ENCODE measurements at places on chromosomes 5 and 9.

GRCh38 chr5:9140711-9141110 lies 405.2 kb downstream of the SEMA5A start:
- no peak for DNase-seq

GRCh38 chr5:142141463-142141862 lies 32.9 kb downstream of the NDFIP1 start:
- DNase-seq, result no peak

- no peak for DNase-seq
Observed at GRCh38 chr5:173328844-173329490, 753 bp upstream of the STC2 start.

DNA sequence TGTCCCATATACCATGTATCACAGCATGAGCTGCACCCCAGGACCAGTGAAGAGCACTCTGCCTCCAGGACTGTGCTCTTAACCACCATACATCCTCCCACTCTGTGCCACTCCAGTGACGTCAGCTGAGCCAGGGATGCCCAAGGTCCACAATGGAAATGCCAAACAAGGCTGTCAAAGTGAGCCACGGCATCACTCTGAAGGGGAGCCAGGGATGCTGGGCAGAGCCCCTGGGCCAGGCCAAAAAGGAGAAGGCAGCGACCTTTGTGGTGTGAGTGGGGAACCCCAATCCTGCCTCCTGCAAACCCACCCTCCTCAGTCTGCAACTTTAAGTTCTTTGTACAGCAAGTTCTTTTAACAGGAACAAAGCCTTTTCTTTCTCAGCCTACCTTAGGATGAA lies 242.7 kb downstream of the SYK start:
- DNase-seq, result no peak

DNA sequence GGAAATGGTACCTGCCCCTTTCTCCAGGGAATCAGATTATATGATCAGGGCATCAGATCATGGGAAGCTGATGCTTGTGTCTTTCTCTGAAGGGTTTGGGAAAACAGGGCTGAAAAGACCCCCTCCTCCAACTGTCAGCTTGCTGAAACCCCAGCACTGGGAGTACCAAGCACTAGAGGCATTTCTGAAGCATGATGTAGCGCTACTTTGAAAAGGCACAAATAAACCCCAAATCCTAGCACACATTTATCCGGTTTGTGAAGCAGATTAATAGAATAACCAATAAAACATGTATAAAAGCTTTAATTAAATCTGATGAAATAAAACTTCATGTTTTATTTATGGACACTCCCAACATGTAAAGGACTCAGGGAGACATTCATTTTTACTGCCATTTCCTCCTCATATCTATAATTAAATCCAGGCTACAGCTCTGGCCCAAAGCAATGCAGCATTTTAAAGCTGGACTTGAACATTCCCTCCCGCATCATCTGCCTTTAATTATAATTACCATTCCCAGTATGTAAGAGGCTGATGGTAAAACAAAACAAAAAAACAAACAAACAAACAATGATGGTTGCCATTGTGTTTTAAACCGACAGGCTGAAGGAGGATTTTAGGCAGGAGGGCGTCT lies 298.2 kb upstream of the RFX3 start:
- DNase-seq, result no peak

GRCh38 chr5:45694255-45694814 lies 1.8 kb downstream of the HCN1 start:
- no peak for DNase-seq

DNA sequence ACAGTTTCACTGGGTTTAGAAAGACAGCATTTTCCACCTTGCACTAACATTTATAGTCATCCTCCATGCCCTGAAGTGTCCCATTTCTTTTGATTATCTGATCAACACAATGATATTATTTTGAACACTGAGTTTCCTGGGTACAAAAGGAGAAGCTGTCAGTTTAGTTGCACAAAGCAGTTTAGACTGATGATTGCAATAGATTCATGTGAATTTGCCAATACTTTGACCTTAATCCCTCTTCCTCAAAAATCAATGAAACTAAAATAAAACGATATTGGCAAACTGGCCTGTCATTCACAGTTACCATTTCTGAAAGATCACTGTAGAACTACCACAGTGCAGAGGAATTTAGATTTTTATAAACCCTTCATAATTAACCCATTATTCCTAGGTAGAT lies 34.2 kb upstream of the RASGRF2 start:
- DNase-seq, result no peak

DNA sequence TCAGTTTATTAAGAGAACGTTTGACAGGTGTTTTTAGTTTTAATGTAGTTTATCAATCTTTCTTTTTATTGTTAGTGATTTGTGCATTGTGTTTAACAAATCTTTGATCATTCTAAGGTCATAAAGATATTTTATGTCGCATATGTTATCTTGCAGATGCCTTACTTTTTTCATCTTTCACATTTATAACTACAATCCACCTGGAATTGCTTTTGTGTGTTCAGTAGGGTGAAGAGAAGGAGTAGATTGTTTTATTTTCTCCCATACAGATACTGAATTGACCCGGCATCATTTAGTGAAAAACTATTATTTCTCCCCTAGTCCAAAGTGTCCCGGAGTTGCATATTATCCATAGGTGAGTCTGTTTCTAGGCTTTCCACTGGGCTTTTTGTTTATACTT lies 179.4 kb upstream of the RGMB start:
- no peak for DNase-seq

DNA sequence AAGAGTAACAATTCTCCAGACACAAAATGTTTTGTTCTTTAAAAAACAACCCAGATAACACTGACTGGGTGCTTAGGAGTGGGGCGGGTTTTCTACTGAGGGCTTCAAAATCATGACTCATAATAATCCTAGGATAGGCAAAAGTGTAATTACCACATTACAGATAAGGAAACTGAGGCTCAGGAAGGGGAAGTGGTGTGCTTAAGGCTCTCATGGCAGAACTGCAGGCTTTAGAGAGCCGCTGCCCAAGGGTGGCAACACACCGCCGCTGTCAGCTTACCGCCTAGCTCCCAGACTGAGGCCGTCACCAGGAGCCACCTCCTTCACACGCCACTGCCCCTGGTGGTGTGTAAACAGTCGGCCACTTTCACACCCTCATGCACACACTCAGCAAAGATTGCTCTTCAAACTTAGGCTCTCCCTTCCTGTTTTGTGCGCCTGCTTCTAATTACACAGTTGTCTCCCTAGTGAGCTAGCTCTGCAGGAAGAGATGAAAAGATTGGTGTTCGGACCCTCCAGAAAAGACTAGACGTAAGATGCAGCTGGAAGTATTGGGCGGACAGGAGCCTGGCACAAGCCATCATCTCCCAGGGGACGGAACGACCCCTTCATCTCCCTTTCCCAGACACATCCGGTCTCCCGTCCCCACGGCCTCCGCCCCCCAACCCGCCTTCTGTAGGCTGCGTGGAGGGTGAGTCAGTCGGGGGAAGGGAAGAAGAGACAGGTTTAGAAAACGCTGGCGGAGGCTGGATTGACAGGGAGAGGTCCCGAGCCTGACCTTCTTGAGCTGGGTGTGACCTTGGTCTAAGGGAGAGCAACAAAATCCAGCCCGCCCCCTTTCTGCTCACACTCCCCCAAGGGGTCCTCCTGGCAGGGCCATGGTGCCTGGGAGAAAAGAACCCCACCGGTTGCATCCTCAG lies 162.7 kb downstream of the SYK start:
- no peak for DNase-seq

DNA sequence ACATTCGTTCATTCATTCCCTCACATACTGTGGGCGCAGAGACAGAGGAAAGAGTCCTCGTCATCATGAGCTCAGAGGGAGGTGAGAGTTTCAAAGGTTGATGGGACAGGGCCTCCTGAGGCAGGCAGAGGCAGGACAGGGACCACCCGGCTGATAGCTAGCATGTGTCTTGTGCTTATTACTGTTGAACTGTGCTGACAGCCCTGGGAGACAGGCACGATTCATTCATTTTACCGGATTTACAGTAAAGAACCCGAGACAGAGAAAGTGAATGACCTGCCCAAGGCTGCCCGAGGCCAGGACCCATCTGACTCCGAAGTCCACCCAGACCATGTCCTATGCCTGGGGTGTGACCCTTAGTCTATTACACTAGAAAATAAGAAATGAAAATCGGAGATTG lies 4.9 kb upstream of the FAM163B start:
- DNase-seq, result no peak

DNA sequence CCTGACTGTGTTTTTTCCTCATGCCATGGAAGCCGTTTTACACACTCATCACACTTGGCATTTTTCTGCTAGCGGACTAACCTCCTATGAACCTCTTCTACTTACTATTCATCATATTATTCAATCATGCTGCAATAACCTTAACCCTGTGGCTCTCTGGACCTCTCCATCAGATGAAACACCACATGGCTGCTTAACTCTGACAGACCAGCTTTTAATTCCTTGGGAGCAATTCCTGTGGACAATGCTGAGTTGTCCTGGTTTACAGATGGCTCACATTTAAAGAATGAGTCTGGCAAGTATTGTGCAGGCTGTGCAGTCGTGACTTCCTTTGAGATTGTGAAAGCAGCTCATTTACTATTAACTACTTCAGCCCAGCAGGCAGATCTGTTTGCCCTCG lies 9.0 kb downstream of the OR1J1 start:
- DNase-seq, result no peak

- DNase-seq, result no peak
Observed at GRCh38 chr9:112041536-112042243, 133.4 kb downstream of the SUSD1 start.
